ENCODE measurements at places on chromosomes 4 and X.

GRCh38 chr4:45795135-45795534 lies 328.7 kb downstream of the GABRG1 start:
- DNase-seq, result no peak

GRCh38 chr4:185504098-185505047 lies 30.9 kb downstream of the PDLIM3 start:
- DNase-seq, result no peak

DNA sequence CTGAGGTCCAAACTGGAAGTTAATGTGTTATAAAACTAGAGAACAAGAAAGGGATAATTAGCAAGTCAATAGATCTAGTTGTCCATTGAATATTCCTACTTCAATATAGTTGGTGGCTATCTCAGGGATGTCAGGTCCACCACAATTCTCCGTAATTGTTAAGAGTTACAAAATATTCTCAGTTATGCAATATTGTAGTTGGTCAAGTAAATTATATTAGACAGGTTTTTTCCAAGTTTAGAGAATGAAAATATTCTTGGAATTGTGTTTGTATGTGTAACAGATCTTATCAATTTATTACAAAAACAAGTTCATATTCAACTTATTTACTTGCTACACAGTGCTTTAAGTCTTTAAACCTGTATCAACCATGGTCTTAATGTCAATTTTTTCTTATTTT lies 547.4 kb downstream of the SPRY1 start:
- no peak for DNase-seq

- no peak for DNase-seq
These were observed 92.5 kb downstream of the FAM13A start for GRCh38 chr4:88964450-88964849.

GRCh38 chr4:15003401-15003890 lies 1.2 kb downstream of the CPEB2 start:
- peak; percentile 80 for DNase-seq

DNA sequence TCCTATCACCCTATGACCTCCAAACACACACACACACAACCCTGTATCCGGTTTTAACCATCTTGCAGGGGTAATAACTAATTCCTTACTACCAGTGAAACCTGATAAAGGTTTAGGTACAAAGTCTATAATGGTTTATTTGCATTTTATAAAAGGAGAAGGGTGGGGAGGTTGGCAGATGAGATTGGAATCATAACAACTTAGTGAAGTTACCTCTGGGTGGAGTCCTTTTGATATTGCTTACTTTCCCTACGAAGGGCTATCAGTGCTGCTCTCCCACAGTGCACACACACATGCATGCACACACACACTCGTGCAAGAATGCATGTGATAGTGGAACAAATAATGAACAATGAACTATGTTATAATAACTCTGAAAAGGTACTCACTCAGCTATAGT lies 56.1 kb downstream of the CCSER1 start:
- DNase-seq, result no peak

GRCh38 chrX:138939038-138939437 lies 227.5 kb upstream of the FGF13 start:
- DNase-seq, result no peak

DNA sequence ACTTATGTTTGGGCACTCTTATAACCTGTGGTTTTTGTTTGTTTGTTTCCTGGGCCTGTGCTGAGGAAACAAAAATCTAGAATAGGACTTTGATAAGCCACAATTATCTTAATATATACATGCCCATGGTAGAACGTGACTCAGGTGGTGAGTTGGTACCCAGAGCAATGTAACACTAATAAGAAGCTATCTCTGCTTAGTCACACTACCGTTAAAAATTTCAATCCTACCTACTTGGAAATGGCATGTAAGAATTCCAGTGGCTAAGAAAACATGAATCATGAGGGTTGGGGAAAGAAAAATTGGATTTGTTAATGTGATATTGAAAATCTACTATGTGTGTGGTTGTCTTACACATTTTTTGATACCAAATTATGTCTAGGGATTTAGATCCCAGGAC lies 30.5 kb upstream of the ADGRG2 start:
- DNase-seq, result no peak

DNA sequence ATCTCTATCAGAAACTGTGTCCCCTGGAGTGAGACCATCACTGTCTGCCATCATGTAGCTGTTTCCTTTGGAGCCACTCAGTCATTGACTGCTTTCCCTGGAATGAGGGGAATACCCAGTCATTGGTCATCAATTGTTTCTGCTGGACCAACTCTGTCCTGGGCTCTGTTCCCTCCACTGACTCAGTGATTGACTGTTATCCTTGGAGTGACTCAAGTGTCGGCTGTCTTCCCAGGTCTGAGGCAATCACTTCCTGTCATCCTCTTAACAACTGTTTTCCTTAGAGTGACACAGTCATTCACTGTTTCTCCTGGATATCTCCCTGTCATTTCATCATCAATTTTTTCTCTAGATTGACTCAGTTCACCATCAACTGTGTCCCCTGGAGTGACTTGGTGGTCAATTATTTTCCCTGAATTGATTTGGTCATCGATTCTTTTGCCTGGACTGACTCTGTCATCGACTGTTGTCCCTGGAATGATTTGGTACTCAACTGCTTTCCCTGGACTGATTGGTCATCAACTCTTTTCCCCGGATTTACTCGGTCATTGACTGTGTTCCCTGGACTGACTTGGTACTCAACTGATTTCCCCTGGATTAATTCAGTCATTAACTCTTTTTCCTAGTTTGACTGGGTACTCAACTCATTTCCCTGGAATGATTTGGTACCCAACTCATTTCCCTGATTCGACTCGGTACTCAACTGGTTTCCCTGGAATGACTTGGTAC lies 327.9 kb upstream of the VCX start:
- no peak for DNase-seq

DNA sequence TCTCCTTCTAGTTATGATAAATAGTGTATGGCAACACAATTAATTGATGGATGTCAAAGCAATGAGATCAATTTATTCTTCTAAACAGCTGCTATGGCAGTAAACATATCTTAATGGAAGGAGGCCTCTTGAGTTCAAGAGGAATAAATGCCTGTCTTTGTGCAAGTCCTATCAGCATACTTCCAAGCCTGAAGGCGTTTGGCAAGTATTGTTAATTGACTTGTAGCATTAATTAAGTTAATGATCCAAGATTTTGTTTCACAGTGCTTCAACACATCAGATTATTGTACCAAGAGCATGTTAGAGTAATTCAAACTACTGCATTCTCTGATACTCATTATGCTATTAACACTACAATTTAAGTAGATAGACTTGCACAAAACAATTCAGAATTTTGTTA lies 144.8 kb downstream of the FAT4 start:
- DNase-seq, result no peak

GRCh38 chr4:101973361-101973760 lies 182.8 kb downstream of the BANK1 start:
- no peak for DNase-seq

DNA sequence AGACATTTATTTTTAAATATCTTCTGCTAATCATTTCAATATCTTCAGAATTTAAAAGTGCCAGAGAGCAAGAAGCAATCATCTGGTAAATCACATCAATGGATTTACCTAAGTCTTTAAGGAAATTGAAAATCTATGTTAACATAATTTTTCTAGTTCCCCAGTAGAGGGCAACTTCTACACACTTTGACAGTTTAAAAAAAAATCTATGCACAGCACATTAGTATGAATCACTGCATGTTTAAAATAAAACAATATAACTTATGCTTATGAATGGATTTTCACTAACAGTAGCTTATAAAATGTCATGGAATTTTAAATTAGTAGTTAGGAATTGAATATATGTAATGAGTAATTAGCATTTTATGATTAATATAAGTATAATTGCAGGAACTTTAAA lies 126.5 kb downstream of the REELD1 start:
- no peak for DNase-seq

Measured in GM06990 (cell line).